Activated CD4-positive, alpha-beta T cell treated with anti-CD3 and anti-CD28 coated beads, Interleukin-2, amount 10 ng/mL, durations not matched to agents 7 days and 5 days (primary cell): ENCODE measurements at places on chromosomes 2 and 18. TPM values are rescaled to one million over a fixed set of nuclear protein-coding genes. Genes with fewer than 3 reads are reported as not detected.

DPYSL5 gene
- total RNA-seq, result not detected

DNA sequence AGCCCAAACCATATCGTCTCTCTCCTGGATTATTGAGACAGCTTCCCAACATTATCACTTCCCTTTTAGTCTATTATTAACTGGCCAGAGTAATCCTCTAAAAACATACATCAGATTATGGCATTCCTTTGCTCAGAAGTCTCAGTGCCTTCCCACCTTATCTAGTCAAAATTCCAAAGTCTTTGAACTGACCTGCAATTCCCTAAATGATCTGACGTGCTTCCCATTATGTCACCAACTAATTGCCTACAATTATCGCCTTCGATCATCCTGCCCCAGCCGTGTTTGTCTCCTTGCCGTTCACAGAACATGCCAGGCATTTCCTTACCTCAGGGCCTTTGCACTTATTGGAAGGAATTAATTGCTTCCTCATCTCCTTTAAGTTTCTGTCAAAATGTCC, 332.4 kb downstream of the IRS1 start:
- no peaks in the 10 kb centered on the region for H3K36me3 ChIP-seq
- no peak for DNase-seq
- H3K27me3 ChIP-seq, result no peaks in the 10 kb centered on the region
- no peak overlapping the region for H3K4me3 ChIP-seq
- H3K27ac ChIP-seq, result no peak overlapping the region

TNFAIP6 gene
- not detected for total RNA-seq

ALK gene
- not detected for total RNA-seq

GRCh38 chr2:240561325-240561971, 1.3 kb downstream of the DUSP28 start:
- peaks cover 62% of the 10 kb centered on the region for H3K36me3 ChIP-seq
- peaks cover 72% of the 10 kb centered on the region for H3K4me1 ChIP-seq
- DNase-seq, result no peak
- peak overlapping the region; percentile 79 for H3K4me3 ChIP-seq
